ENCODE measurements at places on chromosomes 7 and 10.

DNA sequence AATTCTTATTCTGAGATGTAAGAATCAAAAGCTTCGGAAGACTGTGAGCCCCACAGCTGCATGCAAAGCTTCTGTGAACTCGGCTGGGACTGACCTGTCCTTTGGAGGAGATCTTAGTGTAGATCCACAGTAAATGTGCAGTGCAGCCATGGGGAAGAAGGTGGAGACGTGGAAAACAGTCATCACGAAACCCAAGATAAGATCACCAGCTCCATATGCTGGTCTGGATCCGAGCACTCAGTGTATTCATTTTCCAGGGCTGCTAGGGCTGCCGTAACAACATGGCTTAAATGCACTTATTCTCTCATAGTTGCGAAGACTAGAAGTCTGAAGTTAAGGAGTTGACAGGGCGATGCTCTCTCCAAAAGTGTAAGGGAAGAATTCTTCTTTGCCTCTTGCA lies 143.0 kb upstream of the TCF7L2 start:
- DNase-seq, result no peak

DNA sequence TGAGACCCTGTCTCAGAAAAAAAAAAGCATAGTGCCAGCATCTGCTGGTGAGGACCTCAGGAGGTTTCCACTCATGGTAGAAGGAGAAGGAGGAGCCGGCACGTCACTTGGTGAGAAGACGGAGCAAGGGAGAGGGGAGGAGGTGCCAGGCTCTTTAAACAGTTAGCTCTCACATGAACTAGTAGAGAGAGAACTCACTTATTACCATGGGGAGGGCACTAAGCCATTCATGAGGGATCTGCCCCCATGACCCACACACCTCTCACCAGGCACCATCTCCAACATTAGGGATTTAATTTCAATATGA lies 62.9 kb upstream of the VKORC1L1 start:
- DNase-seq, result no peak

DNA sequence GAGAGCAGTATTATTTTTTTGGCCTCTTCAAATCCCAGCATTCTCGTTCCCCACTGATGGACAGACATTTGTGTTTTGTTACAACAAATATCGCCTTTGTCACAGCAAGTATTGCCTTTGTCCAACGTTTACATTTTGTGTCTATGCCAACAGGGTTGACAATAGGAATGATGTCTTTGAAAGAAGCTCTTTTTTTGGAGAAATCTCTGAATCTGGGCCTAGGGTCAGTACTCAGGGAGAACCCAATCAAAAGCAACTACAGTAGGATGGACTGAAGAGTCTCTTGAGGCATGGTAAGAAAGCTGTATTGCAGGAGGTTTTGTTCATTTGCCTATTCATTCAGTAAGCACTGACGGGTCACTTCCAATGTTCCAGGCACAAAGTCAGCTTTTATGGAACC lies 57.7 kb upstream of the KLF14 start:
- no peak for DNase-seq

- no peak for DNase-seq
These were observed 12.8 kb downstream of the WDR86 start for GRCh38 chr7:151397026-151397425.

- DNase-seq, result no peak
These were observed 164.2 kb downstream of the KMT2E start for GRCh38 chr7:105178177-105178576.

DNA sequence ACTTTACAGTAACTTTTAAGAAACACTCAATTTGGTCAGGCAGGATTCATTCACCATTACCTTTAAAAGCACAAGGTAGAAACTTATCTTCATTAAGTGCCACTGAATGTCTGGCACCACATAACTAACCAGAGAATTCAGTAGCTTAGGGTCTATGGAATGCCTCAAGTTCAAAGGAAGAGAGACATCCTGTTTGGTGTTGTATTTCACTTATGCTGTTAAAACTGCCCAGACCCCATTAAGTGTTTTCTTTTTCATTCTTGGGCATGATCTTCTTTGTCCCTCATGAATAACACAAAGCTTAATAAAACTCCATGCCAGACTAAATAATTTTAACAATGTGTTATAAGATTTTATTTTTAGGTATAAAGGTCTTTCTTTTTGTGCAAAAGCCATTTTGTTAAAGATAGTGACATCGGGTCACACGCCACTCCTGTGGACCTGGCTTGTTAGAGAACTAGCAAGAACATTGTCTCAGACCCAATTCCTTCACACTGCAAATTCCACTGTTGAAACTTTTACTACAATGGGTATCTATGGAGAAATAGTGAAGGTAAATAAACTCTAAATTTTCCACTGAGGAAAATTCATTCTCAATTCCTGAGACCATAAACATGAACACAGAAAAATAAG lies 221.0 kb downstream of the TWIST1 start:
- DNase-seq, result no peak

DNA sequence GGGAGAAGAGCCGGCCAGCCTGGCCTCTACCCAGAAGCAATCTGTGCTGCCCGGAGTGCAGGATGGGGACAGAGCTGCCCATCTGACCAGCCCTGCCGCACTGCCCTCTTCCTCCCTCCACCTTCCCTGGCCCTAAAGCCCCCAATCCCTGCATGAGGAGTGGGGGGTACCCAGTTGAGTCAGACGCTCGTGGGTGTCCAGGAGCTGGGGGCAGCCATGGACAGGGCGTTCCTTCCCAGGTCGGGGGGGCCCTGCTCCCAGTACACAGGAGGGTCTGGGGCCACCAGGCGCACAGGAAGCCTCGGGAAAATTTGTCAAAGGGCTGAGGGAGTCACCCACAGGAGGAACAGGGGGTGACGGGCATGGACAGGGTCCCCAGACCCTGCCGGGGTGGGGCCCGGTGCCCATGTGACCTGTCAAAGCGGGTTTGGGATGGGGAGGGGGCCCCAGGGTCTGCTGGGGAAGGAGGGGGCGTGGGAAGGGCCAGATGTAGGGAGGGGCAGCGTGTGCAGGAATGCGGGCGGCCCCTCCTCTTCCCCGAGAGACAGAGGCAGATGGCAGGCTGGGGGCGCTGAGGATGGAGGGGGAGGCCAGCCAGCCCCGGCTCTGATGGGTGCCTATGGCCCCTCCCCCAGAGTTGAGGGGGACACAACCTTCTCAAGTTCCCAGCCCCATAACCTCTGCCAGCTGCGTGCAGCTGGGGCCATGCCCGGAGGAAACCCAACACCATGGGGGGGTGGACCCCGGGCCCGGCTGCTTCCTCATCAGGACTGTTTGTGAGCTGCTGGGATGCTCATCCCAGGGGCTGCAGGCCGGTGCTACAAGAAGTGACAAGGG lies 21.5 kb upstream of the GRIFIN start:
- no peak for DNase-seq

DNA sequence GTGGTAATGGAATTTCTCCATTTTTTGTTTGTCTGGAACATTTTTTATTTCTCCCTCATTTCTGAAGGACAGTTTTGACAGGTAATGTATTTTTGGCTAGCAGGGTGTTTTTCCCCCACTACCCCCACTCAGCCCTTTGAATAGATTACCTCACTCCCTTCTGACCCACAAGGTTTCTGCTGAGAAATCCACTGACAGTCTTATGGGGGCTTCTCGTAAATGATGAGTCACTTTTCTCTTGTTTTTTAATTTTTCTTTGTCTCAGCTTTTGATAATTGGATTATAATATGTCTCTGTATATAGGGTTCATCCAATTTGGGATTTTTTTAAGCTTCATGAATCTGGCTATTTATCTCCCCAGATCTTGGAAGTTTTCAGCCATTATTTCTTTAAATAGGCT lies 74.7 kb upstream of the CCDC71L start:
- no peak for DNase-seq

DNA sequence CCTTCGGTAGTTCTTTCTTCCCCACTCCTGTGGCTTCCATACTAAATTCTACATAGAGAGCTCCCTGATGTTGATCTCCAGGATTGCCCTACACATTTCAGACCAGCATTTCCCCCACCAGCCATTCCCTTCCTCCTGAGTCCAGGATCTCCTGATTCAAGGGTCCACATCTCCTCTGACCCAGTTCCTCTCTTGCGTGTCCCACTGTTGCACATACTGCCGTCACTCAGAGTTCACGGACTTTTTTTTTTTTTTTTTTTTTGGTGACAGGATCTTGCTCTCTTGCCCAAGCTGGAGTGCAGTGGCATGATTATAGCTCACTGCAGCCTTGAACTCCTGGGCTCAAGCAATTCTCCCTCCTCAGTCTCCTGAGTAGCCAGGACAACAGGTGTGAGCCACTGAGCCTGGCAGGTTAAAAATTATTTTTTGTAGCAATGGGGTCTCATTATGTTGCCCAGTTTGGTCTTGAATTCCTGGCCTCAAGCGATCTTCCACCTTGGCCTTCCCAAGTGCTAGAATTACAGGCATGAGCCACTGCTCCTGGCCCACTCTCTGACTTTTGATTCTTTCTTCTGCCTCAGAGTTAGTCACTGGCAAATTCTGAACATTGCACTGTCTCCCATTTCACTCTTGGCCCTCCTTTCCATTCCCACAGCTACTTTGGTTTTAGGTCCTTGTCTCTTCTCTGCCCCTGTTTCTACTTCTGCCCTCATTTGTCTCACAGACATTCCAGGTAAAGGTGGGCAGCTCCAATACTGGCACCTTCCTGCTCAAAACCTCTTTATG lies 29.6 kb upstream of the ZRANB1 start:
- DNase-seq, result no peak

- DNase-seq, result no peak
These were observed 221.7 kb upstream of the DKK1 start for GRCh38 chr10:52092390-52092789.

- no peak for DNase-seq
These were observed 21.7 kb downstream of the ZCWPW1 start for GRCh38 chr7:100406767-100407166.

- no peak for DNase-seq
These were observed 6.3 kb downstream of the LIPF start for GRCh38 chr10:88670497-88670896.

DNA sequence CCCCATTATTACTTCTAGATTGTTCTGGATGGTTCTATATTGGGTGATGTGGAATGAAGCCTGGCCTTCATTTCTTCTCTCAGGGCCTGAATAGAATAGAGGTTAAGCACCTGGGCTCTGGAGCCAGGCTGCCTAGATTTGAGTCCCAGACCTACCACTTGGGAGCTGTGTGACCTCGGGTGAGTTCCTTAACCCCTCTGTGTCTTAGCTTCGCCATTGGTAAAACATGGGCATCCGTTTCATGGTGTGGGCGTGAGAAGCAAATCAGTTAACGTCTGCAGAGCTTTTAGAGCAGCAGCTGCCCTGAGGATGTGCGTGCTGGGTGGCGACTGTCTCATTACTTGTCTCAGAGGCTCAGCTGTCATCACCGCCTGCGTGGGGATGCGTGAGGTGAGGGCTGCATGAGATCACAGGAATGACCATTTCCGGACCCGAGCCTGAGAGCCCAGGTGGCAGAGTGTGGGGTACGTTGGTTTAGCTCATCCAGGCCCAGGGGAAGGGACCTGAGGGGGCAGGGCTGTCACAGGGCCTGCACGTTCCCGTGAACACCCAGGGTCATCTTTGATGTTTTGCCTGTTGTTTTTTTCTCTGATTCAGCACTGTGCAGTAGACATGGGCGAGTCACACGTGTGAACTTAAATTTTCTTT lies 9.7 kb downstream of the AGAP3 start:
- no peak for DNase-seq

DNA sequence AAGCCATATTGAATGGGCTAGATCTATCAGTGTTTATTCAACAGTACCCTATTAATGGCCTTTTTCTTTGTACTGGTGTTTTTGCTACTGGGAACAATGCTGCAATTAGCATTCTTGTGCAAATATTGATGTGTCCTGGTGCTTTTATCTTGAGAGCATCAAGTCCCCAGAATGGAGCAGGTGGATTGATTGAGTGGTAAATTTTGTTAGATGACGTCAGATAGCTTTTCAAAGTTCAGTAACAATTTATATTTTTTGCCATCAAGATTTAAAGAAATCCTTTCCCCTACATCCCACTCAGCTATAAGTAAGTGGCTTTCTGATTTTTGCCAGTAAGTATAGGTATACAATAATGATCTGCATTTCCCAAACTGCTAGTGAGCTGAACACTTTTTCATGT lies 63.4 kb upstream of the SYPL1 start:
- no peak for DNase-seq

DNA sequence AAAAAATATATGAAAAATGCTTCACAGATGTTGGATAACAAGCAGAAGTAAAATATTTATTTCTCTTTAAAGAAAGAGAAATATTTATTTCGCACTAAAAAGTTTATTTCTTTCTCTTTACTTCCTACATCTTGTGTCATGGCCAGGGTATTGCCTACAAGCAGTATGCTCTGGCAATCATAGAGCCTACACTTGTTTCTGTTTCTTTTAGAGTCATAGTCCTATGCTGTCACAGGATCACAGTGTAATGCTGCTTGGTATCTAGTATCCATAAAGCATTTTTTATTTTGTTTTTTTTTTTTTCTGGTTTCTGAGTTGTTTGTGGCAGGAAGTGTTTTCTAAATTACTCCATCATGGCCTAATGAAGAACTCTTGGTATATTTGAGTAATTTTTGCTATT lies 116.0 kb downstream of the ATRNL1 start:
- no peak for DNase-seq

- no peak for DNase-seq
These were observed 520.6 kb downstream of the CCSER2 start for GRCh38 chr10:84848967-84849366.

- no peak for DNase-seq
These were observed 193.2 kb downstream of the MYOF start for GRCh38 chr10:93288679-93289634.

DNA sequence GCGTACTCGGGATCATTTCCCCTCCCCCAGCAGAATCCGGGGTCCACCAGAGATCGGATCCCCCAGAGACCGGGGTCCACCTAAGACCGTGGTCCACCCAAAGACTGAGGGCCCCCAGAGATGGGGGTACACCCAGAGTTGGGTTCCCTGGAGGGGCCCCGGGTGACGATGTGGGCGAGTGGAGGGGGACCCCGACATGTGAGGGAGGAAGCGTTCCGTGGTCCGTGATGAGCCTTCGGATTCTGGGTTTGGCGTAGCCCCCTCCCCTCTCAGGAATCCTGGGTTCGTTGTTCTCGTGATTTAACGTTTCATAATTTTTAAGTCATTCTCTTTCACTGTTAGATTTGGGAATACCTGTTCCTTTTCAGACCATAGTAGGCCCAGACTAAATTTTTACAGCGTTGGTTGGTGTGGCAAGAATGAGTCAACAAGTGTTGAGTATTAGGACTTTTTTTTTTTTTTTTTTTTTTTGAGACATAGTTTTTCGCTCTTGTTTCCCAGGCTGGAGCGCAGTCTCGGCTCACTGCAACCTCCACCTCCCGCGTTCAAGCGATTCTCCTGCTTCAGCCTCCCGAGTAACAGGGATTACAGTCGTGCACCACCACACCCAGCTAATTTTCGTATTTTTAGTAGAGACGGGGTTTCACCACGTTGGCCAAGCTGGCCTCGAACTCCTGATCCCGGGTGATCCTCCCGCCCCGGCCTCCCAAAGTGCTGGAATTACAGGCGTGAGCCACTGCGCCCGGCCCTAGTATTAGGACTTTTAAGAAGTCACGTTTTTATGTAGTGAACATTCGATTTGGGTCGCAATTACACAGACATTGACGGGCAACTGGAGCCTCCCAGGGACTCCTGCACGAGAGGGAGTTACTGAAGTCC lies 672 bp downstream of the GTPBP4 start:
- DNase-seq, result no peak

DNA sequence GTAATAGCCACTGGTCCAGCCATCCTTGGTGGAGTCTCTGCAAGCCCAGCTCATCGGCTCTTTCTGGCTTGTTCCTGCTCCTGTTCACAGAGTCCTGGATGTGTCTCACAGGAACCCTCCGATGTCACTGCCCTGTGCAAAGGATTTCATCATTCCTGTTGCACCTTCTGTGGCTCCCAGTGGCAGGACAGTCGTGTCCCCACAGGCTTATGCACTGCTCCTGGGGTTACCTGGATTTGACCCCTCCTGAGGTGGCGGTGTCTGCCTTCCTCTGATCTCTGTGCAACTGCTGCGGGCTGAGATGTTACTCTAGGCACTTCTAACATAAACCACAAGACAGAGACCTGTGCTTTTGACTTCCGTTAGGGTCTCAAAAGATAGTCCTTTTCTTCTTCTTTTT lies 30.6 kb downstream of the APBB1IP start:
- no peak for DNase-seq

Data from activated CD4-positive, CD25-positive, alpha-beta regulatory T cell (primary cell).